ENCODE measurements at places on chromosomes 6 and 20. TPM values are rescaled to one million over a fixed set of nuclear protein-coding genes. Genes with fewer than 3 reads are reported as not detected.

DNA sequence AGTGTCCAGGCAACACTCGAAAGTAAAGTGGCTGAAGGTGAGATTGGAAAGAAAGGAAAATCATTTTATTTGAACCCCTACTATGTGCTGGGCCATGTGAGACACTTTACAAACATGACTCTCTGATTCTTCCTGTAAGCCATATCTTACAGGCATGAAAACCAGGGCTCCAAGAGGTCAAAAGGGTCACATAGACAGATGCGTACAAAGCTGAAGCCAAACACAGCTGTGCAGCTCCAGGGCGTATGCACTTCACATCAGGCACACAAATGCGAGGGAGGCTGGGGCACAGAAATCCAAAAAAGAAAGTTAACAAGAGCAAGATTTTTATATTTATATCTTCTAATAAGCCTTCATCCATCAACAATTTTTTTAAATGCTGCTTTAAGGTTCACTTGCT is 176.5 kb downstream of the PHACTR1 start:
- DNase-seq: no peak

- no peak for DNase-seq
Measured at GRCh38 chr20:37155987-37156386, 23.1 kb upstream of the RPN2 start.

DNA sequence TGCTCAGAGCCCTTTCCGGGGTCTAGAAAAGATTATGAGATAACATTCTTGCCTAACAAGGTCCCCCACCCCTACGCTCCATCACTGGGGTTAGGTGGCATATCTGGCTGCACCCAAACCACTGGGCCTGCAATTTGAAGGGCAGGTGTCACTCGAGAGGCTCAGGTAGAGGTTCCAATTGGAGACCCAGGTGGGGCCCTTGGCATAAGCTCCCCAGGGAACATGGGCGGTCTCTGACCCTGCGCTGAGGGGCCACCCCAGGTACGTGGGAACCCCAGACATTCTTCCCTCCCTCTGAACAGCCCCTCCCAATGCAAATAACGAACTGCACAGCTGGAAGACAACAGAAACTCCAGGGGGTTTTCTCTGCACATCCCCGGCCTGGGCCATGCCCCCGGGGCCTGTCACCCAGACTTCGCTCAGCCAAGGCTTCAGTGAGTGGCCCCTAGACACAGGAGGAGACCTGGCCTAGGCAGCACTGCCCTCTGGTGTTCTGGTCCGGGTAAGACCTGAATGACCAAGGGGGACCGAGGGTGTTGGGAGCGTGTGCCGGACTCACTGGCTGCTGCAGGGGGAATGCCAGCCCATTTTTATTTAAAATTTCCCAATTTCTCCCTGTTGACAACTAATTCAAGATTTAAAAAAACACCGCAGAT is 47.5 kb downstream of the DSTN start:
- peak; percentile 86 for DNase-seq

- no peak for DNase-seq
Measured at GRCh38 chr20:10022625-10023024, 12.2 kb upstream of the ANKEF1 start.

- no peak for DNase-seq
Measured at GRCh38 chr6:117919775-117920729, 13.0 kb downstream of the SLC35F1 start.

DNA sequence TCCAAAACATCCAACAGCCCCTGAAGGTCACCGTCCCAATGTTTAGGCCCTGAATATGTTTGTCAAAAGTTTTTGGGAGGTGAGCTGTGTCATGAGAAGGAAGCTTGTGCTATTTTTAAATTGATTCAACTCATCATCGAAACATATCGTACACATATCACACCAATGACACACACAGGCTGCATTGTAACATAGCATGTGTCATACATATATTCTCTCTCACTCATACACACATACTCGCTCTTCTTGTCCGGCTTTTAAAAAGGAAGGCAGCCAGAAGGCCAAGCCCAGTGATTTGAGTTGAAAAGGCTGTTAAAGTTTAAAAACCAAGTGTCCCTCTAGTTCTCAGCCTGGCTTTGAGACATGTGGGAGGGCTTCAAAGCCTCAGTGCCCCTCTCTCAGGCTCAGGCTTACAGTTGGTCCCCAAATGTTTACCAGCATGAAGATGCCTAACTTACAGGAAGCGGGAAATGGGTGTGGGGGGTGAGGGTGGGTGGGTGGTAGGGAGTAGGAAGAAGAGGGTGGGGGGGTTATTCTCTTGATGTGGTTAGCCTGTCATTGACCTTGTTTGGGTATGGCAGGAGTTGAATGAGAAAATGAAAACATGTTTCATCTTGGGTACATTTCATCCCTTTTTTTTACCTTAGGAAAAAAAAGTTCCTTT is 3.3 kb upstream of the PRDM1 start:
- DNase-seq: no peak

- no peak for DNase-seq
Measured at GRCh38 chr6:40444811-40445210, 142.4 kb downstream of the LRFN2 start.

- peak; percentile 42 for DNase-seq
Measured at GRCh38 chr6:89411145-89412070, 665 bp downstream of the RRAGD start.

- DNase-seq: no peak
Measured at GRCh38 chr6:2916158-2916925, 13.2 kb upstream of the SERPINB9 start.

DNA sequence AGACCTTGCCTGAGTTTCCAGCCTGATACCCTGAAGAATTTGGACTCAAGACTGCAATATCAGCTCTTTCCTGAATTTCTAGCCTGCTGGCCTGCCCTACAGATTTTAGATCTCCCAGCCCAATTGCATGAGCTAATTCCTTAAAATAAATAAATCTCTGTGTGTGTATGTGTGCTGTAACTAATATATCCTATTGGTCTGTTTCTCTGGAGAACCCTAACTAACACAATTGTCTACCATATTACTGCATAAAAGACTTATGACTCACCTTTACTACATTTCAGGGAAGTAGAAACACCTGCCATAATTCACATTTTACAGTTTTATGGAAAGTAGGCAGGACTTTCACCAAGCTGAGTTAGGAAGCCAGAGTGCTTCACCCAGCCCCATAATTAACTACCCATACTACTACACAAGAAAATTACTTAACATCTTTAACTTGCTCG is 90.7 kb upstream of the BEND6 start:
- DNase-seq: no peak

GRCh38 chr6:150895928-150896632 is 30.6 kb downstream of the MTHFD1L start:
- DNase-seq: no peak

- DNase-seq: no peak
Measured at GRCh38 chr6:166942393-166943168, 13.8 kb downstream of the RNASET2 start.

Gene RSPH9
- 3.4 TPM for total RNA-seq

Gene FNDC11
- total RNA-seq: 0.73 TPM

Gene KCNB1
- 10.0 TPM for total RNA-seq

Gene POU5F1
- not detected for total RNA-seq

Gene MUC22
- not detected for total RNA-seq

Gene BPIFB2
- total RNA-seq: not detected

Data from cerebellum (tissue), 4 donors.